ENCODE measurements at places on chromosomes 3 and 15.
A peak's percentile ranks its signal among the peaks of the same experiment; 100 is the strongest.

- DNase-seq: no peak
Measured at GRCh38 chr3:53659996-53660395, 165.6 kb downstream of the CACNA1D start.

DNA sequence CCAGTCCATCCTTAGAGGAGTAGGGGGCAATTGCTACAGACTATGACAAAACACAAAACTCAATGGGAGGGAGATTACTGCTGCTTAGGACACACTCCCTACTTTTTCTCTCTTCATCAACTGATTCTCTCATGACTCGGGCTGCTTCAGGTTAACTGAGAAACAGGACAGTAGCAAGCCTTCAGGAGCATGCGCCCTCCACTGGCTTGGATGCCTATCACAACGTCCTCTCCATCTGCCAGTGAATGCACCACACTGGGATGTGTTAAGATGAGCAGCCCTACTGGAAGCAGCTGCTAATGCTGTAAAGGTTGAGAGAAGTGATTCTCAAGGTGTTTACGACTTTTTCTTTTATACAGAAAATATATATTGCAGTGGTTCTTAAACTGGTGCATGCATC is 542.3 kb downstream of the EDEM1 start:
- DNase-seq: no peak

- no peak for DNase-seq
Measured at GRCh38 chr15:33956397-33956796, 11.9 kb upstream of the CHRM5 start.

DNA sequence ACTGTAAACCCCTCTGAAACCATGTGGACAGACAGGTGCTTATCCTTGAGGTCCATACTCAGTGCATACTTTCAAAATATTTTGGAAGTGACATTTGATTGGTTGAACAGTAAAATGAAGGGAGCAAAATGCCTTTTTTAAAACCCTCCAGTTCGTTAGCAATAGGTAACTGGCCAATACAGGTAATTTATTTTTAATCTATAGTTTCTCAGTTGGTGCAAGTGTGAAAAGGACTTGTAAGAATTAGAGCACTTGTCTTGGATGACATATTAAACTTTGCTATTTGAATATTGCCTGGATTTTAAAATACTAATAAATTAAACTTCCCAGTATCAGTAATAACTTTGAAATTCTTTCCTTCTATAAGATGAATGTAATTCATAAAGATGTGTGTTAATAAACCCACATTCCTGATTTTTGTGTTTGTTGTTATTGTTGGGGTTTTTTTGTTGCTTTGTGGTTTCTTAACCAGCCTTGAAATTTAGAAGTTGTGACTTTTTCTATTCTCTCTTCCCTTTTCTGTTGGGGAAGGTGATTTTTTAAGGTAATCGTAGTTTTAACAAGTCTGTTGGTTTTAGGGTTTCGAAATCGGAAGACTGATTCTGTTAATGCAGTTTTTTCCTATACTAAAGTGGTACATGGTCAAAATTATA is 90.0 kb downstream of the STT3B start:
- DNase-seq: no peak

GRCh38 chr3:33103480-33103879 is 6.5 kb upstream of the GLB1 start:
- no peak for DNase-seq

DNA sequence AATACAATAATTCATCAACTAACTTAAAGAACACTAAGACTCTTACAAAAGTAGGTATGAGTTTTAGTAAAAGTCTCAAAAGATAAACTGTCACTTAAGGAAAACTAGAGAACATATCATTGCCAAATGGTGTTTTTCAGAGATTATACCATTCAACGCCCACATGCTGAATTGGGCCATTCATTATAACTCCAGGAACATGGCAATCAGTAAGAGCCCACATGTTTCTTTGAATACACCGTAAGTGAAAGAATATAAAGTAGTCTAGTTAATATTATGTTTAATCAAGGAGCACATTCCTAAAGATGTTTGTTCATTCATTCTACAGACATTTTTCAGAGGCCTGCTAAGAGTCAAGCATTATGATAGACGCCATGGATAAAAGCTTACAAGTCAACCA is 22.9 kb downstream of the B3GNT5 start:
- DNase-seq: no peak

DNA sequence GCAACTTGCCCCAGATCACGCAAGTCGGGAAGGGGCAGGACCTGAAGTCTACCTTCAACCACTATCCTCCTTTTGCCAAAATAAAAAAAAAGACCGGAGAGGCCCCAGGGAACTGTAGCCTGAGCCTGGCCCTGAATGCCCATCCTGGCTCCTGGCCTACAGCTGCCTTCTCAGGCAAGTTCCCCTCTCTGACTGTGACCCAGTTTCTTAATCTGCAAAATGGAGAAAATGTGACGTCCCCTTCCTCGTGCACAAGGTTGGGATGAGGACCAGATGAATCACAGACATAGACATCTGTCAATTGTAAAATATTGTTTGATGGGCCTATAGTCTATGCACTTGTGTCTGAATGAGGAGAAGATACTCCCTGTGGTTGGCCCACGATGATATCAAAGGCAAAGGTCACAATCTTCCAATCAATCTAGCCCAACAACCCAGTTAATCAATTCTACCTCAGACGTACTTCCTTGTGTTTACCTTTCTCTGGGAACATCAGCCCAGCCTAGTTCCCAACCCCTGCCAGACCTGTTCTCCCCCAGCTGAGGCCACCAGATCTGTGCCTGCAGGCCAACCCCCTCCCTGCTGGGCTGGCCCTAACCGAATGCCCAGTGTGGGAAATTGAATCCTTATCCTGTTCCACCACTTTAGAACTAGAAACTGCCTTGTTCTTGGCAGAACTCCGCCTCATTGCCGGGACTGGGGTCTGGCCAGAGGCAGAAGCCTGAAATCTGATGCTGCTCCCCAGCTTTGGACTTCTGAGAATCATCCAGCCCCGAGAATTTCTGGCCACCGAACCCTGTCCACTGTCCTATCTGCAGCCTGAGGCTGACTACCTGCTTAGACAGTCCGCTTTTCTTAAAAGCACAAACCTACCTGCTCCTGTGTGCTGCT is 101.8 kb upstream of the LIPC start:
- DNase-seq: no peak

DNA sequence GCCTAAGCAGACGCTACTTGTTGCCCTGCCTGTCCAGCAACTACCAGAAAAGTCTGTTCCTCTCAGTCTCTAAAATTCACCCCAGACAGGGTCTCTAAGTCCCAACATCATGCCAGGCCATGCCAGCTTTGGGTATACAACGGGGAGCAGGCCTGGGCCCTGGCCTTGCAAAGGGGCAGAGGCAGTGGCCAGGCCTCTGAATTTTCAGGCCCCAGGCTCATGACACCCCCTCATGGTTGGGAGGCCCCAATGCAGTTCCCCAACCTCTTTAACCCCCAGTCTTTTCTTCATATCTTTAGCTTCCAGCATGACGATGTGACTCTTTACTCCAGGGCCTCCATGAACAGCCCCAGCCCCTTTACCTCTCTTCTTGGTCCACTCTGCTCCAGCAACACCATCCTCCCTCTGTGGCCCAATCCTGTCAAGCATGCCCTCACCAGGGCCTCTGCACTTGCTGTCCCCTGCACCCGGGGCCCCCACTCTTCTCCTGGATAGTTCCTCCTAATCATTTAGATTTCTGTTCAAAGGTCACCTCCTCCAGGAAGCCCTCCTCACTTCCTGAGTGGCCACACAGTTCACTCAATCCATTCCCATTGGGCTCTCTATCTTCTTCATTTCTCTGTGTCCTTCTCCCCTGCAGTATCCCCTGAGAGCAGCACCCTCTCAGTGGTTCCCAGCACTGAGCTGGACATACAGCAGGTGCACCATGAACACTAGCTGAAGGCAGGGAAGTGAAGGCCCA is 4.8 kb downstream of the IQSEC1 start:
- DNase-seq: no peak

DNA sequence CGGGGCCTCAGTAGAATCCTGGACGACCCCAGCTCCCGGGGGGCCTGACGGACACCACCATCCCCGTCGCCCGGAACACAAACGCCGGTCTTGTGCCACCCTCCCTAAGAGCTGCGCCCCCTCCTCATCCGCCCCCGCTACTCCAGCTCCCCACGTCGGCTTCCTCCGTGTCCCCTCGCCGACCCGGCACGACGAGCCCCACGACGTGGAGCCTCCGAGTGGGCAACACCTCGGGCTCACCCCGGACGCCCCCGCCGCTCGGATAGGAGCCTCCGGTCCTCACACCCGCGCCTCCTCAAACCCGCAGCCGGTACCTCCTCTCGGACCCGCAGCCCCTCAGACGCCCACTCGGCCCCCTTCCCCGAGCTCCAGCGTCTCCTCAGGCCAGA is 525 bp downstream of the NPTN start:
- DNase-seq: no peak

GRCh38 chr3:183884427-183885296 is at the start of gene PARL:
Gene PARL (minus strand): TSS chr3:183884880. CDS start chr3:183884846, 34 bp downstream.
- DNase-seq: peak; percentile 97

GRCh38 chr15:68511073-68511991 is 67.5 kb upstream of the CORO2B start:
- DNase-seq: no peak

DNA sequence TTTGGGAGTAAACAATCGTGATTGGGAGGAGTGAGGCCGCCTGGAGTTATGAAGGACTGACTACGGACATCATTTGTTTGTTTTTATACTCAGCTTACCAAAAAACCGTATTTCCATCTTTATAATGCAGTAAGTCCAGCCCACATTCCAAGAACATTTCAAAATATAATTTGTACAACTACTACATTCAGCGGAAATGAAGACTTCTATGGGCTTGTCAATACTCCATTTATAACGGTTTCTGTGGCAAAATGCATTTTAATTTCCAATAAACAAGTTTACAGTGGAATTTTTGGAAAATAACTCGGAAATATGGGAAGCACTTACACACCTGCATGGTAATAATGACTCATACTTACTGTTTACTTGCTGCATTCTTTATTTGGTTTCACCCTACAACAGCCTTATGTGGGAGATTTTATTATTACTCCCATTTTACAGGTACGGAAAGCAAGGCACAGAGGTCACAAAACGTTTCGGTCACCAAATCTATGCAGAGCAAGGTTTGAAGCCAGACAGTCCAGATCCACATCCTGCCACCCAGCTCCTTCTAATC is 62.3 kb downstream of the LDHAL6B start:
- DNase-seq: no peak

DNA sequence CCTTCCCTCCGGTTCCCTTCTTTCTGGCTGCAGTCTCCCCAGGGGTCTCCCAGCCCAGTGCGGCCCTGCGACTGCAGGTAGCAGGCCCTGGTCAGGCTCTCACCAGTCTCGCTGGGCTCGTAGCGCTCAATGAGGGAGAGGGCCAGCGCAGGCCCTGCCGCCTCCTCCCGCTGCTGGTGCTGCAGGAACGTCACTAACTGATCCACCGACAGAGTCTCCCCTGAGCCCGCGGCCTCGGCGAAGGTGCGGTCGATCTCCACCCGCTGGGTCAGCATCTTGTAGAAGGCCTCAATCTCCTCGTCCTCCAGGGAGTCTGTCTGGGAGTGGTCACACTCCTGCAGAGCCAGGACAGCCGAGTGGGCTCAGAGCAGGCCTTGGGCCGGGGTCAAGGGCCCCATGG is 18.3 kb downstream of the PLCD1 start:
- no peak for DNase-seq

GRCh38 chr3:25768851-25769250 is 14.4 kb downstream of the NGLY1 start:
- DNase-seq: no peak

GRCh38 chr3:22245811-22246583 is 495.0 kb upstream of the ZNF385D start:
- DNase-seq: no peak

DNA sequence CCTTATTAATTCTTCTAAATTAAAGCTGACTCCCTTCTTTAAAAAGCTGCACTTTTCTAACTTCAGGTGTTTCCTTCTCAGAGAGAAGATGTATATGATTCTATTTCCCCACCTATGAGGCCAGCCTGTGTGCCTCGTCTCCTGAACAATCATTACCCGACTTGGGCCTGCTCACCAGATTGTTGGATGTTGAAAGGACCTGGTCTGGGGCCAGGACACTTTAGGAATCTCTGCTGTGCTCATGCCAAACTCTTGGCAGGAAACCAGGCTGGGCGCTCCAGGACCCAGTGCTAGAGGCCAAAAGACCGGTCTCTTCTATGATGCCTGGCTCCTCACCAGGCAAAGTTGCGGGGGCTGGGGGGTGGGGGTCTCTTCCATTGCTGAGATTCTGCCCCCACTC is 16.9 kb upstream of the LRRC31 start:
- no peak for DNase-seq

- no peak for DNase-seq
Measured at GRCh38 chr15:59668556-59668955, 11.2 kb upstream of the GTF2A2 start.

DNA sequence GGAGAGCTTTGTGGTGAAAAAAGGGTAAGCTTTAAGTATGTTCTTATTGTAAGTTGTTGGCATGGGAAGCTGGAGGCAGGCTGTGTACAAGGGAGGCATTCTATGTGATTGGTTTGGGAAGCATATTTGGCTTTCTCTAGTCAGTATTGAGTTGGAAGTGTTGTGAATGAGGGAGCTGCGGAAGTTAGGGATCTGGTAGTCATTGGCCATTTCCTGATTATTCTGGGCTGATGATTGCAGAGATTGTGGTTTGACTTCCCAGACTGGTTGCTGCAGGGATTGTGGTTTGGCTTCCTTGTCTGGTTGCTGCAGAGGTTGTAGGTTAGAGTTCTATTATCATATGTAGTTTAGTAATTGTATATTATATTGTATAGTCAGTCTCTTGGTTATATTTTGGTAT is 21.0 kb downstream of the STXBP5L start:
- DNase-seq: no peak

DNA sequence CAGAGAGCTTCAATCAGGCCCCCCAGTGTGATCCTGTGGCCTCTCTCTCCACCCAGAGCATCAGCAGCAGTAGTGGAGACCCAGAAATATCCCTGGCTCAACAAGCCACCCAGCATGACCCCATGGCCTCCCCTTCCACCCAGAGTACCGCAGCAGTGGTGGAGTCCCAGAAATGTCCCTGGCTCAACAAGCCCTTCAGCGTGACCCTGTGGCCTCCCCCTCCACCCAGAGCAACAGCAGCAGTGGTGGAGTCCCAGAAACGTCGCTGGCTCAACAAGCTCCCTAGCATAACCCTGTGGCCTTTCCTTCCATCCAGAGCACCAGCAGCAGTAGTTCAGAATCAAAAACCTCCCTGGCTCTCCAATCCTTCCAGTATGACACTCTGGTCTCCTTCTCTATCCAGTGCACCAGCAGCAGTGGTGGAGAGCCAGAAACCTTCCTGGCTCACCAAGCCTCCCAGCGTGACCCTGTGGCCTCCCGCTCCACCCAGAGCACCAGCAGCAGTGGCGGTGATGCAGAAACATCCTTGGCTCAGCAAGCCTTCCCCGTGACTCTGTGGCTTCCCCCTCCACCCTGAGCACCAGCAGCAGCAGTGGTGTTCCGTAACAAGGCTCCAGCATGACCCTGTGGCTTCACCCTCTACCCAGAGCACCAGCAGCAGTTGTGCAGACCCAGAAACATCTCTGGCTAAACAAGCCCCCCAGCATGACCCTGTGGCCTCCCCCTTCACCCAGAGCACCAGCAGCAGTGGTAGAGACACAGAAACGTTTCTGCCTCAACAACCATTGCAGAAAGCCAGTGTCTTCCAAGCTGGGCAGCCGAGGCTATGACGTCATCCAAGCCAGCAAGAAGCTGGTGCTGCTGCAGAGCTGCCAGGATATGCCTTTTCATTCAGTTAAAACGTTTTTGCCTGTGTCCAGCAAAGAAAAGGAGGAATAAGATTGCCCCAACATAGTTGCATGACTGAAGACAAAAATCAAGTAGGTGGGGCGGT is 61.3 kb upstream of the TAMM41 start:
- no peak for DNase-seq

Measured in HL-60 (cell line).